ENCODE measurements at places on chromosomes 3 and 15.
A peak's percentile ranks its signal among the peaks of the same experiment; 100 is the strongest.

- no peak for DNase-seq
These were observed 781 bp upstream of the DAG1 start for GRCh38 chr3:49469037-49469935.

GRCh38 chr3:50341996-50342650, 1.5 kb upstream of the RASSF1 start:
- no peak for DNase-seq

DNA sequence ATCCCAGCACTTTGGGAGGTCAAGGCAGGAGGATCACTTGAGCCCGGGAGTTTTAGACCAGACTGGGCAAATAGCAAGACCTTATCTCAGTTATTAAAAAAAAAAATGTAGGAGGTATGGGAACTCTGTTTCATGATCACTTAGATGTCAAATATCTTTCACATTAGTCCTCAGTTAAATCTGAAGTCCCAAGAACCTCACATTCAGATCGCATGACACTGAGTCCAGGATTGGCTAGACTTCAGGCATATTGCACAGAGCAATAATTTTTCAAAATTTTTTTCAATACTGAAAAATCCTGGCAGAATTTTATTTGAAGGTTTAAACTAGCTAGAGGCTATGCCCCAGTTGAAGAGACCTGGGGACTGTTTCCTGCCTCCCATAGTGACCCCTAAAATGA, 56.3 kb upstream of the ZNF148 start:
- DNase-seq: no peak

DNA sequence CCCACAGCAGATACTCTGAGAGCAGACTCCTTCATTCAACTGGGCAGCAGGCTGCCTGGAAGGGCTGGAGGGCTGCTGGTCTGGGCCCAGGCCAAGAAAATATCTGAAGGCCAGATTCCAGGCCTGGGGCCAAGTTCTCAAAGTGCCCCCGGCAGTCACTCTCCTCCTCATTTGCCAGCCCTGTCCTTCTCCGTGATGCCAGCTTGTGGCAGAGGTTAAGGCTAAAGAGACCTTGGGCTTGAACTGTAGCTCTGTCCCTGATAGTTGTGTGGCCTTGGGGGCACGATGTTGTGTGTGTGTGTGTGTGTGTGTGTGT, 39.0 kb downstream of the FAM3D start:
- no peak for DNase-seq

DNA sequence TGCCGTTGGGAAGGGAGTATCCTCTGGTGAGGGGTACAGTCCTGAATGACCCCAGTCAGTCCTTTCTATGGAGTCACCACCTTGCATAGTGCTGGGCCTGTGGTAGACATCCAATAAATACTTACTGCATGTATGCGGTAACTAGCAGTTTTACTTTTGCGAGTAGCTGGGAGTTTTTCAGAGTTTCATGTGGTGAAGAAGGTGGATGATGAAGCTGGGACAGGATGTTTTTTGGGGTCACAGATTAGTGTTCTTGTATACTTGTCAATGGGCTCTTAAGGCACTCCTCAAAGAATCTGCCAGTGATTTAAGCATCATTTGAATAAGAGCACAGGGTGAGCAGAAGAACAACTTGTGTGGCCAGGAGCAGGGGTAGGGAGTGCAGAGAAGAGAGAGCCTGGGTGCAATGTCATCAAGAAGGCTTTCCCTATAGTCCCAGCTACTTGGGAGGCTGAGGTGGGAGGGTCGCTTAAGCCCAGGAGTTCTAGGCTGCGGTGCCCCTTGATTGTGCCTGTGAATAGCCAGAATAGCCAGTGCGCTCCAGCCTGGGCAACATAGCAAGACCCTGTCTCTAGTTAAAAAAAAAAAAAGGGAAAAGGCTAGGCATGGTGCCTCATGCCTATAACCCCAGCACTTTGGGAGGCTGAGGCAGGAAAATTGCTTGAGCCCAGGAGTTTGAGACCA, 22.1 kb downstream of the PPCDC start:
- no peak for DNase-seq

GRCh38 chr3:46483825-46484224, 14.0 kb upstream of the RTP3 start:
- no peak for DNase-seq

DNA sequence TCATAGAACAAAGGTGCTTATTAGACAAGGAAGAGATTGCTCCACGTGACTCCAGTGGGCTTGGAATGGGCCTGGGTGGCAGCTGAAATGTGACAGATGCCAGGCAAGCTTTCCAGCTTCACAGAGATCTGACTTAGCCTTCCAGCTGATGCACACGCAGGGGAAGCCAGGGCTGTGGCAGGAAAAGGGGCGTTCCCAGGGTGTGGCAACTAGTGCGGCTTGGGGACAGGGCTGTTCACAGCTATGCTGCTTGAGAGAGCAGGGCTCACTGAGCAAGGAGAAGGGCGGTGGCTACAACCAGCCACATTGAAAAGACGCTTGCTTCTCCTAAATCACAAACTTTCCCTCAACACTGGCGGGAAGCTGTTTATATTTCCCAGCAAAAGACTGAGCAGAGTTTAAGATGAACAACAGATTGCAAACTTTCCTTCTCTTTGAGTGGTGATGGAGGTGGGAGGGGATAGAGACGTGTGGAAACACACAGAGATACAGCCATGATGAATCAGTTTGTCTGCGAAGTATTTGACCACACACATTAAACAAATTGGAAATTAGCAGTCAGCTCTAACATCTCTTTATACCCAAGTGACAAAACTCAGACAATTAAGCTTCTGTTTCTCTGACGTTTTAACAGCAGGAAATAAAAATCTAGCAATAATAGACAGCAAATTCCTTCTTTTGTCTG, 127.5 kb downstream of the BDH1 start:
- DNase-seq: peak; percentile 4

DNA sequence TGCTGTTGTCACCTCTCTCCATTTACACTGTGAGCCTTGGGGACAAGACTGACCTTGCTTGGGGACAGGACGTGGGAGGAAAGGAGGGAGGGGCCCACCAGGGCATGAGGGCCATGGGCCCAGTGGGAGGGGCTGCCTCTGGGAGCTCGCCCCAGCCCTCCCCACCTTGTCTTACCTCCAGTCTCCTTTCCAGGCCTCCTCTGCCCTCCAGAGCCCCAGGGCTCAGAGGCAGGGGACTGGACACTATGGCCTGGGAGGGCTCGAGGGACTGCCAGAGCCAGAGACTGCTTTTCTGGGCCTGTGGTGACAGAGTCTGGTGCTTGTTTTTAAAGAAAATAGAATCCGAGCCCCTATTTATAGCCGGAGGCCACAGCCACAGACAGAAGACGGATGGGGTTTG, 10.2 kb downstream of the CSPG4 start:
- DNase-seq: no peak

DNA sequence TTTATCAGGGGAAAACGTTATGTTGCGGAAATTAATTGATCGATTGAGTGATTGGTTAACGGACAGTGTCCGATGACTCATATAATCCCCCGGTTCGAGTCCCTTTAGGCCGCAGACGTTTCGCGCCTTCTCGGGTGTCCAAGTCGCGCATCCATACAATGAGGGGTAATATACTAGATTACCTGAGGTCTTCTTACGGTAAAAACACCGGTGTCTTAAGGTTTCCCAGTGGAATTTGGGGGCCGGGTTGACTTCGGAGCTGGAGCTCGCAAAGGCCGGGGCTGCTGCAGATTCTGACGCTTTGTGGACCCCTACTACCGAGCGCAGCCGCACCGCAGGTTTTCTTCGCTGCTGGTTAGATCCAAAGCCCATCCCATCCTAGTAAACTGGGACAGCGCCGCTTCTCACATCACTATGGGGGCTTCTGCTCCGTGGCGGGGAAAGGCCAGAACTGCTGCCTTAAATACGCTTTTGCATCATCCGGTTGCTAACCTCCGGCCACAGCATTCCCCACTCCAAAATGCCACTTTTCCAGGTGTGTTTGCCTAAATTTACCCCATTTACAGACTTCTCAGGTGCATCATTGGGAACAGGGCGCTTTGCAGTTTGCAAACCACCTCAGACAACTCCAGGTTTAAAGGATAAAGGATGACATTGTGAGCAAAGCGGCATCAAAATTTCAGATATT, 858 bp upstream of the SACM1L start:
- peak; percentile 6 for DNase-seq

- no peak for DNase-seq
These were observed 15.9 kb upstream of the COPG1 start for GRCh38 chr3:129233538-129233937.

GRCh38 chr3:169615833-169616232, 47.7 kb downstream of the MECOM start:
- no peak for DNase-seq

- DNase-seq: no peak
These were observed 7.8 kb downstream of the SHC4 start for GRCh38 chr15:48955967-48956366.

DNA sequence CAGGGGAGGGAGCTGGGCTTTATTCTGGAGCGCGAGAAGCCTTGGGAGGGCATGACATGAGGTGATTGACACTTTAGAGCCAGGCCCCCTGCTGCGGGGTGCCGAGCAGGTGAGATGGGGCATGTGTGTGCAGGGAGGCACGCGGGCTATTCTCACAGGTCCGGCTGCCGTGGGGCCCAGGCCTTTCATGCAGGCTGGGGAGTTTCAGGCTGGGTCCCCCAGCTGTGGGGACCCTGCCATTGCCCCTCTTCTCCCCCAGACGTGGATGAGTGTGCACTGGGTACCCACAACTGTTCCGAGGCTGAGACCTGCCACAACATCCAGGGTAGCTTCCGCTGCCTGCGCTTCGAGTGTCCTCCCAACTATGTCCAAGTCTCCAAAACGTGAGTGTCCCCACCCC, 87.3 kb downstream of the FBLN2 start:
- DNase-seq: no peak

DNA sequence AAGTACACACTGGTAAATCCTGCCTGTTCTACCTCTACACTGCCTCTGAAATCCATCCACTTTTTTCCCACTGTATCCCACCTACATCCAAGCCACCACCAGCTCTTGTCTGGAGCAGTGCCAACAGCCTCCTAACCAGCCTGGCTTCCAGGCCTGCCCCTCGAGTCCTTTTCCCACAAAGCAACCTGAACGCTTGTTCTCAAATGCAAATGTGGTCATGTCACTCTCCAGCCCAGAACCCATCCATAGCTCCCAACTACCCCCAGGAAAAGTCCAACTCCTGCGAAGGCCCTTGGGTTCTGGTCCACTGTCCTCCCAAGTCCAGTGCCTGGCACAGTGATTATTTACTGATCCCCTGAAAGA, 83.8 kb downstream of the SEMA5B start:
- no peak for DNase-seq

DNA sequence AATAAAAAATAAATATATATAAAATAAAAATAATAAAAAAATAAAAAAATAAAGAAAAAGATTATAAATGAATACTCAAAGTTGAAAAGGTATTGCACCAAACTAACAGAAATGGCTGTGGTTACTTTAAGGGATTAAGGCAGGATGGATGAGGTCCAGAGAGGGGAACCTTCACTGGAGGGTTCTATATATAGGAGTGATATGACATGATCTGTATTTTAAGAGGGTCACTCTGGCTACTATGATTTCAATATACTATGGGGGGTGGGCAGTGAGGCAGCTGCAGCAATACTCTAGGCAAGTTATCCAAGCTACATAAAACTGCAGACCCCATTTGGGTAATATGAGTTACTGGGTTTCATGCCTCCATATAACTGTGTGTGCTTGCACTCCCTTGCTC, 24.6 kb downstream of the ACAD11 start:
- no peak for DNase-seq

DNA sequence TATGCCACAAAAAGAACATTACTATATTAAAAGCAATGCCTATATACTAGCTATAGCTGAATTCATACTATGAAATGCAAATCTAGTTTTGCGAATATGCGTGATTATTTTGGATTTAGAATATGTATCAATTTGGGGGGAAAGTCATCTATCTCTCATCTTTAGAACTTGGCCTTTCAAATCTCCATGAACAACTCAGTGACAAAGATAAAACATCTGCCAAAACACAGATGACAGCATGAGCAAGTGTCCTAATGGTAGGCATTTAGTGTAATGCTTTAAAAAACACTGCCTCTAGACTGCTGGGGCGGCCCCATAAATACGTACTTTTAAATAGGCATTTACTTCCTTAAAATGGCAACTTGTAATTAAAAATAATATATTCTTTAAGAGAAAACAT, 2.7 kb downstream of the CD47 start:
- no peak for DNase-seq

- no peak for DNase-seq
These were observed 63.7 kb upstream of the PLCL2 start for GRCh38 chr3:16821053-16821452.

DNA sequence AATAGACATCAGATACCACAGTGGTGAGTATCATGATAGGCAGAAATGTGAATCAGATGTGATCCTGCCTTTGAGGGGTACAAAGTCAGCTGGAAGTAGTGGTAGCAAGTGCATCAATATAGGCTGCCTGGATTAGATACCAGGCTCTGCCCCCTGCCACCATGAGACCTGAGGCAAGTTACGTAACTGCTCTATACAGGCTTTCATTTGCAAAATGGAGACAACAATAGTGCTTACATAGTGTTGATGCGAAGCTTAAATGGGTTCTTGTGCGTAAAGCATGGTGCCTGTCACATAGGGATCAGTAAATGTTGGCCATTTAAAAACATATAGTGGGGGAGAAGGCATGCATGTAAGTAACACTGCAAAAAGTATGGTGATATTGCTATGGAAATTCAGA, 158.0 kb downstream of the RYR3 start:
- DNase-seq: no peak

DNA sequence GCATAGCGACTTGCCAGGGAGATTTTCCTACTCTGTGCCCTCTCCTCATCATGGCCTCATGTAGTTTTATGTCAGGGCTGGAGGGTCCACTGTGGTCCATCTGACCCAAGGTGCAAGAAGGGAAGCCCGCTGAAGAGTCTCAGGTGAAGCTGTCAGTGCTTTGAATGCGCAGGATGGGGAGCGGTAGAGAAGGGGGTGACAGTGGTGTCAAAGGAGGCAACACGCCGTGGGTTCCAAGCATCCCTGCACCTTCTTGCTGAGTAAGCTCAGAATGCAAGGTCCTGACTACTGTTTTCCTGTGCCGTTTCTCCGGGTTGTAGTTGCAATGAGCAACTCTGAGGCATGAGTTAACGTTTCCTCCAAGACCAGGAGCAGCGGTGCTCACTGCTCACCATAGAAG, 44.9 kb upstream of the RAB6B start:
- no peak for DNase-seq

DNA sequence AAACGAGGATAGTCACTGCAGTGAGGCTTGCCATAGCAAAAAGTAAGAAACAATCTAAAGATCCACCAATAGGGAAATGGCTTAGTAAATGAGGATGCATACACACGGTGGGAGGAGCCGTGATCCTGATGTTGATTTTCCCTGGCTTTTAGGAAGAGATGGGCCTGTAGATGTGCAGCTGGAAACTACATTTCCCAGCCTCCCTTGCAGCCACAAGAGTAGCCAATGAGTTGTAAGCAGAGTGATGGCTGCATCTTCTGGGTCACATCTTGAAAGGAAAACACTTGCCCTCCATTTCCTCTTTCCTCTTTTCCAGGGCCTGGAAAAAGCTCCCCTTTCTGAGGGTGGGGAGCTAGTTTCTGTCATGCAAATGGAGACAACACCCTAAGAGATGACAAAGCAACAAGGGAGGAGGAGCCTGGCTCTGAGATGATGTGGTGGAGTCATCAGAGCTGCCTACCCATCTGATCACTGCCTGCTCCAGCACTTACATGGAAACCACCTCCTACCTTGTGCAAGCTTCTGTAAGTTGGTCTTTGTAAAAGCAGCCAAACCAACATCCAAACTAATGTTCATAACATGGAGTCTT, 139.1 kb downstream of the TLE3 start:
- no peak for DNase-seq

GRCh38 chr3:22981861-22982260, 221.3 kb upstream of the UBE2E2 start:
- no peak for DNase-seq
